ENCODE measurements at places on chromosomes 6 and 20.
A peak's percentile ranks its signal among the peaks of the same experiment; 100 is the strongest.

- DNase-seq: no peak
Measured at GRCh38 chr20:48186915-48187314, 401.6 kb upstream of the SULF2 start.

GRCh38 chr6:31620586-31621319 is at the start of gene PRRC2A:
Gene PRRC2A (plus strand): TSS chr6:31620715. CDS start chr6:31622790, 2,075 bp downstream.
- peak; percentile 55 for DNase-seq

DNA sequence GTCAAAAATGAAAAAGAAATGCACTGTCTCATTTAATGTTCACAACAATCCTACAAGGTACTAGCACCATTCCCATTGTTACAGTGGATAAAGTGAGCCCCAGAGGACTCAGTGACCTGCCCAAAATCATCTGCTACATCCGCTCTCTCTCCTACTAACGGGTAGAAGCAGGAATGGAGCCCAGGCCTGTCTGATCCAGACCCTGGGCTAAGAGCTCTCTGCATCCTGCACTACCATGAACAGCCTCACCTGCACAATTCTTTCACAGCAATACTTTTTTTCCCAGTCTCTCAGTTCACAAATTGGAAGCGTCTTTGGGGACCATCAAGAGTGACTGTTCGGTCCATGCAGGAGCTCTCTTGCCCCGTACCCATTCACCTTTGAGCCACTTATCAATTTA is 31.2 kb downstream of the ATP9A start:
- no peak for DNase-seq

DNA sequence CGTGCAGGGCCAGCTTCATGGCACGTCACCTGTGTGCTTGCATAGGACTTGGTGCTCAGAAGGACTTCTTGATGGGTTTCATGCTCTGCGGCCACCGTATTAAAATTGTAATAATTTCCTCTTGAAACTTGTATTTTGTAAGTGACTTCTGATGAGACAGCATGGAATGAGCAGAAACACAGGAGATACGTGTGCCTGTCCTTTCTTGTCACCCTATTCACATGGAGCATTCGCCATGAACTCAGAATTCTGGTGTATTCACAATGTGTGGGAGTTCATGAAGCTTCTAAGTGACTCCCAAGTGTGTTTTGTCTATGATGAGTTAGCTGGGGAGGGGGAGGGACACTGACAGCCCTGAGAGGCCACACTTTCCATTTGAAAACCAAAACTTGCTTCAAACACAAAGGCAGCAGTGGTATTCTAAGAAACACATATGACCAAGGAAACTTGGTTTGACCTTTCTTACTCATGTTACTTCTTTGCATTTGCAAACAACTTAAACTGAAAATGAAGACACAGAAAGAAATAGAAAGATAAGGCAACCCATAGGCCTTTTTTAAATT is 92.1 kb upstream of the NEDD9 start:
- DNase-seq: no peak

GRCh38 chr6:12270551-12271230 is 19.5 kb upstream of the EDN1 start:
- no peak for DNase-seq

GRCh38 chr6:167576050-167576741 is 250.5 kb upstream of the AFDN start:
- DNase-seq: no peak

DNA sequence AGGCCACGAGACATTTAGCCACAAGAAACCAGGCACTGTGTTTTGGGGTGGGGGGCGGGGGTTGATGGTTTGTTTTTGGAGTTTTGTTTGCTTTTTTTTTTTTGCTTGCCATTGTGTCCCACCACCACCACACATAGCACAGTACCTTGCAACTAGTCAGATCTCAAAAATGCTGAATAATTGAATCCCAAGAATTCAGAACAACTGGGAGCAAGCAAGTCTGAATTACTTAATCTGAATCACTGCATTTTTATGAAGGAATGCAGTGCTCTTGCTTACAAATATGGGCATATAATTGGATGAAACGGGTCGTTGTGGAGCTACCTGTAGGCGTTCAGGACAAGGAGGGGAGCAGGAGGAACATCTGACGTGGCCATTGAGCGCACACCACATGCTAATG is 151.5 kb upstream of the CDYL start:
- DNase-seq: no peak

DNA sequence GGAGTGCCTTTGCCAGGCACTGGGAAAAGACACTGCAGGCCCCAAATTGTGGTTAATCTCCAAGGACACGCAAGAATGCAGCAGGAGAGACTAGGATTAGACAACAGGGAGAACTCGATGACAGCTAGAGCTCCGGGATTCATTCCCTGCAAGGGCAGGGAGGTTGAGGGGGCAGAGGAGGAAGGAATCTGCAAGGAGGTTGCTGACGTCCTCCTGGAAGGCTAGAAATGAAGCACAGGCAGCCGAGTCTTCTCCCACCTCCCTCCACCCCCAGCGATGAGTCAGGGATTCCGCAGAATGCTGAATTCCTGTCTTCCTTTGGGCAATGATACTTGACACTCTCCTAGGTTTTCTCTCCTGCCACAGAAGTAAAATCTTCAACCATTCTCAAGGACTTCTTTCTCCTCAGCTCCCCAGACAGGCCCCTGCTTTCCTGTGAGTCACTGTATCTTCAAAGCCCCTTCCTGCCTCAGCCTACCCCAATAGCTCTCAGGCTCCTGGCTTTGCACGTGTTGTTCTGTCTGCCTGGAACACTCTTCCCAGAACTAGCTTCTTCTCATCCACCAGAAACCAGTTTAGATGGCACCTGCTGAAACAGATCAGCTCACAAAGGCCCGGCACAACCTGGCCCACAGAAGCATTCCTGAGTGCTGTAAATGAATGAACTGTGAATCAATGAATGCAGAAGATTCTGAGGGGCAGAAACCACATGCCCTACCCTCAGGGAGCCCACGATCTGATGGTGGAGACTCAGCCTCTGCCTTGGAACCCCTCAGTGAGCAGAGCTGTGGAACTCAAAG is 85.6 kb downstream of the MRPL14 start:
- no peak for DNase-seq

DNA sequence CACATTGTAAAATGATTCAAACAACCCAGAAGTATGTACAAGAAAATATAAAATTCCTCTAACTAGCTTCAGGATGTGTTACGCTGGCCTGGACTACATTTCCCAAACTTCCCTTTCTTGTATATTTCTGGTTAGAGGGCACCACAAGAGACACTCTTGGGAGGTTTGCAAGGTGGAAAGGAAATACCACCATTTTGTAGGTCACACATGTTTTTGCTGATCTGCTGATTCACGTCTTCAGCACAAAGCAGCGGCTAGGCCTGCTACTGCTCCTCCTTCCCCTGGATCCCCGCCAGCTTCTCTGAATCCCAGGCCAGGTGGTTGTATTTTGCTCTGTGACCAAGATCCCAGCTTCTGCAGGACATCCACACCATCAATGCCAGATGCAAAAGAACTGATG is 104.2 kb downstream of the AGPAT4 start:
- DNase-seq: peak; percentile 45

- DNase-seq: no peak
Measured at GRCh38 chr6:39344821-39345280, 22.3 kb upstream of the KCNK16 start.

DNA sequence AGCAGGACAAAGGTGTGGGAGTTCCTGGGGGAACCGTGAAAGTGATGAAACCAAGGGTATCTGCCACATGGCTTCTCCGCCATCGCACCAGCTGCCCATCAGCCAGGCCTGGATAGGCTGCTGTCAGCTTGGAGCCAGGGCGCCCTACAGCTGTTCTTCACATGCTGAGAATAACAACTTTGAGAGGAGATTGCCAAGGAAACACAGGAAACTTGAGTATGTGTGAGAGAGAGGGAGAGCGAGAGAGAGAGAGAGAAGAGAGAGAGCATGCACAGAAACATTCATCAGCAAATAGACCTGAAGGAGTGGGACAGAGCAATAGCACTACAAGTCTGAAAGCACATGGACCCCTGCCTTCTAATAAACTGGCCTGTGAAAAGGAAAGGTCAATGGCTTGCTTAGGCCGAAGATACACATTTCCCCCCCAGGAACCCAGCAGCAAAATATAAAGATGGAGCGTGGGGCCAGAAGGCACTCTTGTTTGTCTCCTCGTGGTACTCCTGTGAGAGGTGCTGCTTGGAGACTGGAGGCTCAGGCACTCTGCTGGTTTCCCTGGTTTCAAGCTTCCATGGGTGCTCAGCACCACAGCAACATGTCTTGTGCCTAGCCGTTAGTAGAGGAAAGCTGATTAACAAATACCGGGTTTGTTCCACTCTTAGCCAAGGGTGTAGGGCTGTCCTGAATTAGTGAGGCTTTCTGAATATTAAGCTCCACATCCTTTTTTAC is 53.0 kb downstream of the SNAP25 start:
- DNase-seq: no peak

DNA sequence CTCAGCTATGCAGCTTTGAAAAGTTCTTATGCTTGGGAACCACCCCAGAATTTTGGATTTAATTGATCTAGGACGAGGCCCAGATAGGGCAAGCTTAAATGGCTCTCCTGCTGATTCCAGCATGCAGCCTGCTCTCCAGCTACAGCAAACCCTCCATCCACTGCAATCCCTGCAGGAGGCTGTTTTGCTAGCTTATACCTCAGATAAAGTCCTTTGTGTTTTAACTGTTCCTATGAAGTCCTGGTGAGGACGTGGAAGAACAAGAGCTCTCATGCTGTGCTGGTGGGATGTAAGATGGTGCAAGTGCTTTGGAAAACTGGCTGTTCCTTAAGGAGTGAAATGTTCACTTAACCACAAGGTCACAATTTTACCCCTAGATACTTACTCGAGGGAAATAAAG is 25.5 kb upstream of the NXT1 start:
- no peak for DNase-seq

DNA sequence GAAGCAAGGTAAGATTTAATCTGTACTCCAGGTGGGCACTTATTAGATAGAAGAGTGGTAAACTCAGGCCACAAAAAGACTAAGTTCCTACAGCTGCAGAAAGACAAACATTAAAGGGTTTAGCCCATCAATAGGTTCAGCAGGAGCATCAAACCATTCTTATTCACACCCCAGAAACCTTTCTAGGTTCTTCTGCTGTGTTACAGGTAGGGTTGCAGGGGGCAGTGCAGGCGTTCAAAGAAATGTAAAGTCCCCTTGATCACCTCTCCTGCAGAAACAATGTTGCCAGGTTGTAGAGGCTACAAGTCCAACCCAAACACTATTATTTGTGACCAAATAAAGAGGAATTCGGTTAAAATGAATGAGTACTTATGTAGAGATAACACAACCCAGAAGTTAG is 31.8 kb downstream of the PHACTR1 start:
- DNase-seq: no peak

DNA sequence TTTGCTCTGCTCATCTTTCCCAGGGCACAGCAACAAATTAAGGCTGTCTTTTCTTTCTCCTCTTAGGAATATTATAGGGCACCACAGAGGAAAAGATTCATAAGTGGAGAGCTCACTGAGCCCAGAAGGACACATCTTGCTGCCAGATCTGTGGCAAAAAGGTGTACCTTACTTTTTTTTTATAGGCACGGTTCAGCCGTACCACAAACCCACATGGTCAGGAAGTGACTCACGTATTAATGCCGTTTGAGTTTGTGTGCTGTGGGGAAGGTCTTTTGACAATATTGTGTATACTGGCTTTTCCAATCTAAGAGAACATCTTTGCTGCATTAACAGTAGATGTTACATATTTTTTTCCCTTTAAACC is 28.4 kb downstream of the PAQR8 start:
- DNase-seq: no peak

DNA sequence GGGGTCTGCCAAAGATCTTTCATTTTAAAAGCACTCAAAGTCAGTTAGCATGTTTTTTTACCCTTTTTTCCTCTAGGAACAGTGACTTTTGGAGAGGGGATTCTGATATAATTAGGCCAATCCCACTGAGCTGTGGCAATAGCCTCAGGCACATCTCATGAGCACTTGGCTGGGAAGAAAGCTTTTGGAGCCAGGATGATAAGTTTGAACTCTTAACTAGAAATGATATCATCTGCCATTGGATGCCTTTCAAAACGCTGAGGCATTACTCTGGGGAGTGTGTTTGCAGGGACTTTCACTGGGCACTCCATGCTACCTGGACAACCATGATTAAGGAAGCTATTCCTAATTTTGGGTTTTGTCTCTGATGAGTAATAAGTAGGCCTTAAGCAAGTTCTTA is 3.7 kb downstream of the SCGN start:
- no peak for DNase-seq

DNA sequence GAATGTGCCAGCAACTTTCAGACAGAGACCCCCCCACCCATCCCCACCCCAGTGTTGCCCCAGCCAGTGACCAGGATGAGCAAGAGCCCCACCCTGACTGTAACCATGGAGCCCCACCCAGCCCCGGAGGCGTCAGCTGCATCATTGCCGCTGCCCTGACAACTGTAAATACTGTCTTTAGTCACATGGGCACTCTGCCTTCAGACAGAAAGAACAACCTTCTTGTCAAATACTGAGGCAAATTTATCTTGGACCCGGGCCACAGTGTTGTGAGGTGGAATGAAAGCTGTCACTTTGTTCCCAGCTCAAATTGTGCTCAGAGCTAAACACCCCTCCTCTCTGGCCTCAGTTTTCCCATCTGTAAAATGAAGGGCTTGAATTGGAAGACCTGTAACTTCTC is 23.7 kb downstream of the MOCS3 start:
- DNase-seq: no peak

DNA sequence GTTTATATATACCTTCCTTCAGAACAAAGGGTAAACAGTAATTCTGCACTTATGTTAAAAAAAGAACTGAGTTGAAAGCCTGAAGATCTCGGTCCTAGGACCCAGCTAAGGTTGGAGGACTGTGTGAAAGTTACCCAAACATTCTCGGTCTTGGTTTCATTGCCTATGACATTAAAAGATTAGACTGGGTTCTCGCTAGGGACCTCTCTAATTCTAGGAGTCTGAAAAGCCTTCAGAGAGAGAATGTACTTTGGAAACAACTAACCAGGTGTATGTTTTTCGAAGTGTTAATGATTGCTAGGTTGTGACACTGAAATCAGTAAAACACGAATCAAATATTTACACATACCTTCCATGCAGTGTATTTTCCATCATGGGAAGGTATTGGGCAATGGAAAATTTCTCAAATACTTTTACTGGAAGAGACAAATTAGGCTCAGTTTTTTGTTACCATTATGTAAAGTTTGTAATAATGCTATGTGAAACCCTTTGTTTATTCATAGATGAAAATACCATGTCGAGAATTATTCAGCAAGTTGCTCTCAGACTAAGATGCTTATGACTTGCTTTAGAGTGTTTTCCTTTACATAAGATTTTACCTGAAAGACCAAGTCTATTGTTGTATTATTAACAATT is 113.7 kb upstream of the LOC128125822 start:
- no peak for DNase-seq

GRCh38 chr6:158900663-158901312 is 81.6 kb upstream of the EZR start:
- no peak for DNase-seq

DNA sequence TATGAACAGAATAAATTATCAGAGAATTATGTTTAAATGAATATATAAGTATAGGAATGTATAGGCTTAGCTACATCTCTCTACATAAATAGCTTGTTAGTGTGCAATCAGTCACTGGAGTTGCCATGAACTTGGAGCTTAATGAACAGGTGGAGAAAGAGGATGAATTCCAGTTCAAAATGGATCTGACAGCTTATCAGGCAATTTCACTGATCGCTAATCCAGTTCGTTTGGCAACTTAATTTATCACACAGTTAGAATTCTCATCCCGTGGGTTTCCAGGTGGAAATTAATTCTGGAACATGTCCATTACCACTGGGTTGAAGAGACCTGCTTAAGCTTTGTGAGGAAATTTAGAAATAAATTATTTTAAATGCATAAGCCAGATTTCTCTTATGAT is 118.1 kb downstream of the MACROD2 start:
- no peak for DNase-seq
